Skin of body (tissue), 3 donors: ENCODE measurements at places on chromosomes 3 and 15. TPM values are rescaled to one million over a fixed set of nuclear protein-coding genes. Genes with fewer than 3 reads are reported as not detected.
A peak's percentile ranks its signal among the peaks of the same experiment; 100 is the strongest.

Gene CCR1
- total RNA-seq: 3.2 TPM

Gene TPRG1
- total RNA-seq: 9.6 TPM

DNA sequence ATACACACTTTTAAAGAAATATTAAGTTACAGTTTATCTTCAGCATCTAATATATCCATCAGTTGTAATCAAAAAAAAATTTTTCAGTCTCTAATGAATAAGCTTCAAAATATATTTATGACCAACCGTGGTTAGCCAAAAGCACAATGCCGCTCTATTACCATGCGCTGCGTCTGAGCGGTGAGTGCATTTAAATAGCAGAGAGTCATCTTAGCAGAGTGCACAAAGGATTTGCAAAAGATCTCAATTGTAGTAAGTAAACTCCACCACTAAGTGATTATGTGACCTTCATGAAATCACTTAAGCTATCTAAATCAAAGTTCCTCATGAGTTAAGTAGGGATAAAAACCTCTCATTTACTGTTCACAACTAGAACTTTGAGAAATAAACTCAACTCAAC is 4.9 kb downstream of the TP63 start:
- DNase-seq: no peak

GRCh38 chr3:101172516-101172915 is 147.9 kb downstream of the IMPG2 start:
- peak; percentile 26 for DNase-seq

- DNase-seq: no peak
Measured at GRCh38 chr3:187719628-187720336, 17.4 kb upstream of the RTP2 start.

DNA sequence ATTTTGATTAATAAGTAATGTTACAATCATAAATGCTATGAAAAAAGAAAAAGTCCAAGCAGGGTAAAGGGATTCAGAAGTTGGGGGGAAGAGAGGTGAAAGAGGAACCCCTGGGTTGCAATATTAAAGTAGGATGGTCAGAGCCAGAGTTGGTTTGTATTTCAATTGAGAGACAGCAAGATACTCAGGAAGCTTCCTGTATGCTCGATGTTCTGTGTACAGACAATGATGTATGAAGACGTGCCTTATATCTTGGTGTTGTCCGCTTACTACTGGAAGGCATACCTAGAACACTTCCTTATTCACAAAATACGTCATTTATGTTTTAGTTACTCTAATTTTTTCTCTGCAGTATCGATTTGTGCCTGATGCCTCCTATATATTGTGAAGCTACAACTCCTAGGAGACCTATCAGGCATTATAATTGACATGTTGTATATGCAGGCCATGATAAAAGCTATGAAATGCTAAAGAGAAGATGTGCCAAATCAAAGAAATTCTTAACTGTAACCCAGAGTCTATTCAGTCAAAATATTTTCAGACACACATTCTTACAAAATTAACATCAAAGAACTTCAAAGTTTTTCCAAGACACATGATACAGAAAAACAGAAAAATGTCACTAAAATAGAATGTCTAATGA is 87.5 kb downstream of the TBL1XR1 start:
- DNase-seq: no peak
